A549 treated with dexamethasone at 1 μM for 4 hours (cell line): ENCODE measurements at places on chromosomes 11 and 22. TPM values are rescaled to one million over a fixed set of nuclear protein-coding genes. Genes with fewer than 3 reads are reported as not detected.

The FLRT1 gene
- total RNA-seq = 0.04 to 0.08 TPM (median 0.05 TPM) in 5 replicates

The PLCB3 gene
- total RNA-seq = 14.4 to 23.7 TPM (median 20.5 TPM) in 5 replicates

The MS4A6E gene
- not detected in 5 replicates for total RNA-seq

The PGM2L1 gene
- 12.1 to 20.5 TPM (median 19.2 TPM) in 5 replicates for total RNA-seq

The TRIM51 gene
- not detected in 5 replicates for total RNA-seq

The MUC2 gene
- total RNA-seq = 0.03 to 0.40 TPM (median 0.13 TPM) in 5 replicates

The OR5M3 gene
- not detected in 5 replicates for total RNA-seq

The FJX1 gene
- total RNA-seq = 31.8 to 42.4 TPM (median 40.0 TPM) in 5 replicates

The LMO2 gene
- total RNA-seq = 0.53 to 0.79 TPM (median 0.68 TPM) in 5 replicates

The MTFP1 gene
- total RNA-seq = 59.8 to 67.8 TPM (median 63.6 TPM) in 5 replicates

The CCDC188 gene
- not detected in 5 replicates for total RNA-seq

The ARHGAP8 gene
- 1.1 to 2.6 TPM (median 1.9 TPM) in 5 replicates for total RNA-seq

The BARX2 gene
- total RNA-seq = not detected in 5 replicates

The SAA1 gene
- total RNA-seq = 3.0 to 4.5 TPM (median 3.5 TPM) in 5 replicates

The OR2AT4 gene
- not detected in 5 replicates for total RNA-seq

The MPZL2 gene
- 0.06 TPM in 1 of 5 replicates, not detected in the others for total RNA-seq

The PI4KA gene
- total RNA-seq = 17.2 to 23.0 TPM (median 21.6 TPM) in 5 replicates

The OR2D2 gene
- total RNA-seq = not detected in 5 replicates

The DEFB131B gene
- total RNA-seq = not detected in 5 replicates

The TTC38 gene
- 10.3 to 13.8 TPM (median 12.5 TPM) in 5 replicates for total RNA-seq

The OR51B5 gene
- total RNA-seq = 0.06 TPM in 1 of 5 replicates, not detected in the others

The MPPED2 gene
- total RNA-seq = not detected in 5 replicates

The C2CD3 gene
- 14.0 to 19.3 TPM (median 17.4 TPM) in 5 replicates for total RNA-seq

The VSIG2 gene
- total RNA-seq = not detected in 5 replicates

The MMP7 gene
- total RNA-seq = 20.7 to 34.8 TPM (median 25.3 TPM) in 5 replicates

The CLMP gene
- 18.3 to 26.7 TPM (median 22.9 TPM) in 5 replicates for total RNA-seq
